ENCODE measurements at places on chromosomes 13 and 19. TPM values are rescaled to one million over a fixed set of nuclear protein-coding genes. Genes with fewer than 3 reads are reported as not detected.

GRCh38 chr13:99217461-99218110 is 16.9 kb downstream of the UBAC2 start:
- H3K36me3 ChIP-seq: peaks cover 16% of the 10 kb centered on the region
- no peaks in the 10 kb centered on the region for H3K27me3 ChIP-seq
- peak; percentile 4 for DNase-seq
- no peaks in the 10 kb centered on the region for H3K4me1 ChIP-seq
- no peak overlapping the region for H3K27ac ChIP-seq

DNA sequence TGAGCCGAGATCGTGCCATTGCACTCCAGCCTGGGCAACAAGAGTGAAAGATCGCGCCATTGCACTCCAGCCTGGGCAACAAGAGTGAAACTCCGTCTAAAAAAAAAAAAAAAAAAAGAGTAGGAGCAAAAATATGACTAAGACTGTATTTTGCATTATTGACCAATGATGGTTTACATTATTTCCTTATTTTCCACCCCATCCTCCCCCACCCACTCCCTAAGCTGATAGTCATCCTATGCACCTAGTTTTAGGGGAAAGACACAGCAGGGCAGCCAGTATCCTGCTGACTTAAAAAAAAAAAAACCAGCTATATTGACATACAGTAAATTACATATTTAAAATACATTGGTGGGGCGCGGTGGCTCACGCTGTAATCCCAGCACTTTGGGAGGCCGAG is 25.1 kb downstream of the VAV1 start:
- H3K27ac ChIP-seq: no peak overlapping the region
- DNase-seq: no peak
- no peaks in the 10 kb centered on the region for H3K27me3 ChIP-seq
- H3K4me3 ChIP-seq: no peak overlapping the region
- peaks cover 16% of the 10 kb centered on the region for H3K4me1 ChIP-seq

DNA sequence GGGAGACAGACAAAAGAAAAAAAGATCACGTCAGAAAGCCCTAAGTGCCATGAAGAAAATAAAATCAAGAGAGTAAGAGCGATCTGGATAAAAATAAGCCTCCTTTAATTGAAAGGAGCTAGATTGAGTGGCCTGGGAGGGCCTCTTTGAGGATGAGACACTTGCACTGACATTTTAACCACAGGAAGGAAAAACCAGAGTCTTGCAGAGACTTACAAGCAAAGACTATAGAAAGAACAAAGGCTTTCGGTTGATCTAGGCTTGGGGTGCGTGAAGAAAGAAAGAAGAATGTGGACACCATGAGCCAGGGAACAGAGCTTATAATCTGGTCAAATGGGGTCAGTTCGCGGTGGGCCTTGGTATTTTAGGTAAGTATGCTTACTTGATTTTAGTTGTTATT is 342.7 kb downstream of the COG6 start:
- H3K4me3 ChIP-seq: no peak overlapping the region
- no peaks in the 10 kb centered on the region for H3K27me3 ChIP-seq
- no peaks in the 10 kb centered on the region for H3K36me3 ChIP-seq
- H3K27ac ChIP-seq: no peak overlapping the region
- no peak for DNase-seq
- no peaks in the 10 kb centered on the region for H3K4me1 ChIP-seq

GRCh38 chr19:2214251-2214650 is 21.9 kb downstream of the PLEKHJ1 start:
- H3K4me1 ChIP-seq: no peaks in the 10 kb centered on the region
- no peak overlapping the region for H3K4me3 ChIP-seq
- no peak for DNase-seq
- H3K36me3 ChIP-seq: no peaks in the 10 kb centered on the region

The LRRC4B gene
- total RNA-seq: not detected

The BEST2 gene
- not detected for total RNA-seq

All from PC-9 (cell line).